Stimulated activated CD8-positive, alpha-beta memory T cell treated with anti-CD3 and anti-CD28 coated beads, Interleukin-2, amount 100 ng/mL, for 1 hour (primary cell): ENCODE measurements at places on chromosomes 5 and 9.

DNA sequence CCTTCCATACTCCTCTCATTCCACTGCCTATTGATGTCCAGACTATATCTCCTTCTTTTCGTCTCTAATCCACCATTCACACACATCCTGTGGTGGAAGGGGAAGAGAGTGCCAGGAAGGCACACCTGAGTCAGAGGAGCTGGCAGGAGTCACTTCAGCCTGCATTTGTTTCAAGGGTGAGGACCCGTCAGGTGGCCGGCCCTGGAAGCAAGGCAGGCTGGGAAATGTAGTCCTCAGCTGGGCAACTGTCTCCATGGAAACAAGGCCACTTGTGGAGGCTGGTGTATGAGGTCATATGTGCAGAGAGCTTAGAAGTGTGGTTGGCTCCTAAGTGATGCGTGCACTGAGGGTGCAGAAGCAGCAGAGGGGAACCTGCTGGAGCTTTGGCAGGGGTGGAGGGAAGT lies 278.4 kb downstream of the NSG2 start:
- no peak for DNase-seq

- DNase-seq, result no peak
Observed at GRCh38 chr9:94787266-94787665, 60.8 kb downstream of the AOPEP start.

GRCh38 chr9:109452761-109453160 lies 45.3 kb downstream of the PTPN3 start:
- DNase-seq, result no peak

- no peak for DNase-seq
Observed at GRCh38 chr5:43636076-43636475, 33.1 kb downstream of the NNT start.

- no peak for DNase-seq
Observed at GRCh38 chr5:132819468-132819867, 6.4 kb downstream of the SOWAHA start.

DNA sequence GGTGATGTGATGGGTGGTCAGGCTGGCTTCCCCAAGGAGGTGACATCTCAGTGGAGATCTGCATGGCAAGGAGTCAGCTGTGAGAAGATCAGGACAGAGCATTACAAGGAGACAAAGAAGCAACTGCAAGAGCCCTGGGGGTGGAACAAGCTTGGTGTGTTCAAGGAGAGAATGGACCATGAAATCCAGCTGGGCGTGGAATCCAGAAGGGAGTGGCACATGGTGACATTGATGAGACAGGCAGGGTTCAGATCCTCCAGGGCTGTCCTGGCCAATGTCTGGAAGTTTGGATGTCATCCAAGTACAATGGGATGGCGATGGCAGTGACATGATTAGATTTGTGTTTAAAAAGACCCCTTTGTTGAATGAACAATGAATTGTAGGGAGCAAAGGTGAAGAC lies 175.6 kb downstream of the MACROH2A1 start:
- no peak for DNase-seq

DNA sequence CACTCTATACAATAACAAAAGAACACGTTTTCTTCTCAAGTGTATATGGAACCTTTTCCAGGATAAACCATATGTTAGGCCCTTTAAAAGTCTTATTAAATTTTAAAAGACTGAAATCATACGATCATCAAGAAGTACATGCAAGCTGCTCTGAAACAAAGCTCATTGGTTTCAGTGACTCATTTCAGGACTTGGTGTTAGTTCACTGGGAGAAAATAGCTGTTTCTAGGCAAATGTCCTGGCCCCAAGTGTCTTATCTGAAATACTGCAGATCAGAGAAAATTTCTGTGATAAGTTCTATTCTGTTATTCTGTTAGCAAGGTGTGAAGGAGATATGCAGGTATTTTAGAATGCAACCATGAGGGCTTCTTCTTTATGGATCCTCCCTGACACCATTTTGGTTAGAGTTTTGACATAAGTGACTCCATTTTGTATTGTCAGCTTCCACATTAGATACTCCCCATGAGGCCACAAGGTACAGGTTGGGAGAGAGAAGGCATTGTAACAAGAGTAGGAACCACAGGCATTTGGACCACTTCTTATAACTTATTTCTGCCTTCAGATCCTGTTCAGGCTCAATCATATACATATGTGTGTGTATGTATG lies 7.5 kb upstream of the CCDC180 start:
- no peak for DNase-seq
